Lung microvascular endothelial cell (primary cell): ENCODE measurements at places on chromosomes 7 and 10. TPM values are rescaled to one million over a fixed set of nuclear protein-coding genes. Genes with fewer than 3 reads are reported as not detected.
A peak's percentile ranks its signal among the peaks of the same experiment; 100 is the strongest.

INMT gene
- under 0.01 TPM in 1 of 2 replicates, not detected in the other for total RNA-seq

FBXO24 gene
- total RNA-seq = under 0.01 and 0.20 TPM in 2 replicates

- no peak for DNase-seq
Measured at GRCh38 chr10:92844746-92845145, 3.6 kb upstream of the EXOC6 start.

DNA sequence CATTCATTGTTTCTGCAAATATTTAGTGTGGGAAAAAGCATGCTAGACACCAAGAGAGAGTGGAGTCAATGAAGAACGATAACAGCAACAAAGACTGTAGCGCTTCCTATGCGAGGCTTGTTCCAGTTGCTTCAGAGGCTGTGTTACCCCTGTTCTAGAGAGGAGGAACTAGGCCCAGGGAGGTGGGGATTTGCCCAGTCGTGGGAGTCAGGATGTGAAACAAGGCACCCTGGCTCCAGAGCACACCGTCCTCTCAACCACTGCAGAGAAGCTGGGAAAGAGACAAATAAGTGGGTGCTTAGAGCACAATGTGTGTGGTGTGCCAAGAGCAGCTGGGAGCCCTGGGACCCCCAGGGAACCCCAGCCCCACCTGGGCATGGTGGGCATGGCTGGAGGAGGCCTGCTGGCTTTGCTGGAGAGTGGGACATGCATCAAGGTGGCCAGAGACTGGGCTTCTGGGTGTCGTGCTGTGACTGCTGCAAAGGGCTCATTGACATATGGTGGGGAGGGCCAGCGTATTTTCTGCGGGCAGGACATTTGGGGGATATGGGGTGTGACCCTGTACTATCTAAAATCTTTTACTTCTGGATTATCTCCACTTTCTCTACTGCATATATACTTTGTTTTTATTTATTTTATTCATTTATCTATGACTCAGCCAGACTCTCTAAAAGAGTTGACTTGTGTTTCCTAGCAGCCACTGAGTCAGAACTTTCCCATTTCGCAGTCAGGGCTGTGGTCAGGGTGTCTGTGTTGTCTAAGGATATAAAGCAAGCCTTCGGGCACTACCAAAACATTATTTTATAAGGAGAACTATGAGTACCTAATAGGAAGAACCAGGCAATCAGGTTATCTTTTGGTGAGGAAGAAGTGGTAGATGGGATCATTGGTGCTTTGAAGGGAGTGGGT, 95.4 kb downstream of the TCF7L2 start:
- peak; percentile 89 for DNase-seq

TRIM24 gene
- 6.8 and 12.5 TPM in 2 replicates for total RNA-seq

DNA sequence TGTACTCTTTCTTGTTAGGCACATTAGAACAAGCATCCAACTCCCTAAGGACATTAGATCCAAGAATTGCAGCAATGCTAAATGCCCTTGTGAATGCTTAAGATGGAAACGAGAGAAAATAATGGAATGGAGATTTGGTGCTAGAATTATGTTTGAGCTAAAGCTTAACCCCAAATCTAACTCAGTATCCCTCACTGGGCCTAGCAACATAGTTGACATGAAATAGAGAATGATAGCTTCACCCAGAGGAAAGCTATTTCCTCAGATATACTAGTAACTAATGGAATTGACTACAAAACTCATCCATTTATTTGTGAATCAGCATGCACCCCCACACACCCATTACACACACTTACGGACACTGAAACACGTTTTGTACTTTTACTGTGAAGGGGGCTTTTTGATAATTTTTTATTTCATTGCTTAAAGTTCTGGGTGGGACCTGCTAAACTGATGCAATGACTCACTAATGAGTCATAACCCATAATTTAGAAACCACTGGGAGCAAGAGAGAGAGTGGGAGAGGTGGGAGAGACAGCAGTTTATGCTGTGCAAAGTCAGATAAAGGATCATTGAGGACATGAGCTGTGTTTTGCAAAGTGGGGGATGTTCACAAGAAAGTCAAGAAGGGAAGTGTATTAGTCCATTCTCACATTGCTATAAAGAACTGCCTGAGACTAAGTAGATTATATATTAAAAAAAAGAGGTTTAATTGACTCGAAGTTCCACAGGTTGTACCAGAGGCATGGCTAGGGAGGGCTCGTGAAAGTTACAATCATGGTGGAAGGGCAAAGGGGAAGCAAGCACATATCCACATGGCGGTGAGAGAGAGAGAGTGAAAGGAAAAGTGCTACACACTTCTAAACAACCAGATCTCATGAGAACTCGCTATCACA, 382.7 kb downstream of the SFMBT2 start:
- DNase-seq = no peak

DNA sequence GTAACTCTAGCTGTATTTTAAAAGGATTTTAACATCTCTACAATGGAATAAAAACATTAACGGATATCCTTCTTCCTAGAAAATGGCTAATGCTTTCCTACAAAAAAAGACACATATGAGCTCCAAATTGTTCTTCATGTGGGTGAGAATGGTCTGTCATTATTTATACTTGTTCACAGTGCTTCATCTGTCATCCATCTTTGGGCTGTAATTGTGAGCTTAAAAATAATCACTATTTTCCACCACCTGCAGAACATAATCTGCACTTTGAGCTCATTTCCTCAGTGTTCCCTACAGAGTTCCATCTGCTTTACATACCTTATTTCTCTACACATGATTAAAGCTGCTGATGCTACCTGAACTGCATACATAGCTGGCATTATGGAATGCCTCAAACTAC, 979.1 kb upstream of the C7orf33 start:
- DNase-seq = no peak

PPIF gene
- 10.9 and 13.1 TPM in 2 replicates for total RNA-seq

STK31 gene
- total RNA-seq = 0.20 and 0.22 TPM in 2 replicates

DNA sequence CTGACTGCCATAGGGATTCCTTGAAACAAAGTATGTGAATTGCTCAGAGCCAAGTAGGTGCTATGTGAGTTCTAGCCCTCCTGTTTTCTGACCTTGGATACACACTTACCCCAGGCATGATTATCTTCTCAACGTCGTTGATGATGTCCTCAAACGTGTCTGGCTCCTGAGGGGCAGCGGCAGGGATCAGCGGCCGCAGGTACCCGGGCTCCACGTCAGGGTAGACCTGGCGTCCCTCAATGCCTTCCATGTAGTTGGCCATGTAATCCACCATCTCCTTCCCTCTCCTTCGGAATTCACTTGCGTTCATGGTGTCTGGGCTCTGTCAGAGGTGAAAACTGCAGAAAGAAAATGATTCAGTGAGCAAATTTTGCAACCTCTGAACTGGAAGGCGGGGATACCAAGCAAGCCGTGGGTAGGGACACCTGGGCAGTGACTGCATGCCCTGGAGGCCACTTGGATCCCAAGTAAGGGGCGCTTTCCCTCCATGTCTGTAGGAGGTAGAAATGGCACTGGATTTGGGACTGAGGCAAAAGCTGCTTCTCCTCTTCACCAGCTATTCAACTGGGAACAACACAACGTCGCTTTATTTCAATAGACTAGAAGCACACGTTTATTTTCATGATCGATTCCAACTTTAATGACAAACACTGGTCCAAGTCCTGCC, 21.3 kb downstream of the DDC start:
- DNase-seq = no peak

GRCh38 chr10:86401588-86402282, 35.1 kb upstream of the GRID1 start:
- DNase-seq = no peak
